Tongue (tissue), 3 donors: ENCODE measurements at places on chromosomes 6 and 20. TPM values are rescaled to one million over a fixed set of nuclear protein-coding genes. Genes with fewer than 3 reads are reported as not detected.

Gene UNC93A
- total RNA-seq, result 0.10 TPM

Gene MMP24OS
- 7.6 TPM for total RNA-seq

Gene MYL9
- 8.3 TPM for total RNA-seq

DNA sequence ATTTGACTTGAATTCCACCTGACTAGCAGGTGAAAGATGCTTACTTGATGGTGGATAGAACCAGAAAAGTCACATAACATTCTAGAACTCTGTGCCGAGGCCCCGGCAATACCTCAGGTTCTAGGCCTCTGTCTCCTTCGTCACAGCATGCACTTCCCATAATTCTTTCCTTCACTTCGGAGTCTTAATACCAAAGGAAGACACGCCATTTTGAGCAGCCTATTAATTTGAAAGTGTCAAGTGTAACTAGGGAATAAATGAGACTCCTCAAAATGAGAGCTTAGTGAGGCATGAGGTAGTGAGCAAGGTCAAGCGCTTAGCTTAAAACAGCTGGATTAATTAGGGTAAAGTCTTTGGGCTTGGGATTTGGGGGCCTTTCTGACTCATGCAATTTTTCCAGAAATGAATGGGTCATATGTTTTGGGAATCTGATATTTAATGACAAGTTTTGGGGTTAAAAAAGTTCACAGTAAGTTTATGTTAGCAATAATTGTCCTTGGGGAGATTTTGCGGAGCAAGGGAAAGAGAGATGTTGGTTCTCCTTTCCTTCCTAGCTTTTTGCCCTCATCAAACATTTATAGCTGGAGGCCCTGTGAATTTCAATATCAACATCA is 29.1 kb upstream of the SGK1 start:
- DNase-seq, result no peak

GRCh38 chr6:54427396-54427937 is 119.2 kb downstream of the TINAG start:
- no peak for DNase-seq
